ENCODE measurements at places on chromosomes 16 and 17. TPM values are rescaled to one million over a fixed set of nuclear protein-coding genes. Genes with fewer than 3 reads are reported as not detected.

GRCh38 chr17:27778183-27778582 lies 22.1 kb downstream of the NOS2 start:
- no peak overlapping the region for H3K27ac ChIP-seq
- no peak for DNase-seq
- H3K36me3 ChIP-seq, result no peaks in the 10 kb centered on the region
- H3K4me1 ChIP-seq, result peaks cover 2% of the 10 kb centered on the region

FHOD1 gene
- 70.7 TPM for total RNA-seq

ITGB4 gene
- total RNA-seq, result 5.3 TPM

- peak overlapping the region; percentile 99 for H3K4me3 ChIP-seq
- H3K27ac ChIP-seq, result peak overlapping the region; percentile 74
- H3K36me3 ChIP-seq, result peaks cover 59% of the 10 kb centered on the region
- no peak for DNase-seq
- no peaks in the 10 kb centered on the region for H3K27me3 ChIP-seq
Observed at GRCh38 chr17:16439811-16440351, 24.5 kb downstream of the TRPV2 start.

TTYH2 gene
- 3.2 TPM for total RNA-seq

GRCh38 chr17:82076785-82077591 lies 11.4 kb upstream of the DUS1L start:
- H3K36me3 ChIP-seq, result peaks cover 27% of the 10 kb centered on the region
- H3K4me1 ChIP-seq, result no peaks in the 10 kb centered on the region
- DNase-seq, result peak; percentile 79
- no peak overlapping the region for H3K27ac ChIP-seq
- no peaks in the 10 kb centered on the region for H3K27me3 ChIP-seq

GALNS gene
- total RNA-seq, result 20.3 TPM

DNA sequence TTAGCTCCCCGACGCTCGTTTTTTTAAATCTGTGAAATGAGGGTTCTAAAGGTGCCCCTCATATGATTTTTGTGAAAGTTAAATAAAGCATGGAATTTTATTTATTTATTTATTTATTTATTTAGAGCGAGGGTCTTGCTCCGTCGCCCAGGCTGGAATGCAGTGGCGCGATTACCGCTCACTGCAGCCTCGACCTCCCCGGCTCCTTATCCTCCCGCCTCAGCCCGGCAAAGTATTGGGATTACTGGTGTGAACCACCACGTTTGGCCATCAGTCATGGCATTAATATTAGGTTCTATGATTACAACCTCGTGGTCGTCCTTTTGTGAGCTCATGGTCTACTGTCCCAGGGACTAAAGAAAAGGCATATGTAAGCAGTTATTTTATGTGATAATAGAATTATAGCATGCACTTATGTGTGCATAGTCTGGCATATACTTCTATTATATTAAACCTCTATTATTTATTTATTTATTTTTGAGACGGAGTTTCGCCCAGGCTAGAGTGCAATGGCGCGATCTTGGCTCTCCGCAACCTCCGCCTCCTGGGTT lies 557 bp upstream of the LUC7L start:
- no peaks in the 10 kb centered on the region for H3K27me3 ChIP-seq
- no peak for DNase-seq
- H3K4me1 ChIP-seq, result peaks cover 3% of the 10 kb centered on the region
- peaks cover 37% of the 10 kb centered on the region for H3K36me3 ChIP-seq
- H3K27ac ChIP-seq, result no peak overlapping the region

TBC1D3C gene
- not detected for total RNA-seq

SLC5A11 gene
- total RNA-seq, result 0.22 TPM

DNA sequence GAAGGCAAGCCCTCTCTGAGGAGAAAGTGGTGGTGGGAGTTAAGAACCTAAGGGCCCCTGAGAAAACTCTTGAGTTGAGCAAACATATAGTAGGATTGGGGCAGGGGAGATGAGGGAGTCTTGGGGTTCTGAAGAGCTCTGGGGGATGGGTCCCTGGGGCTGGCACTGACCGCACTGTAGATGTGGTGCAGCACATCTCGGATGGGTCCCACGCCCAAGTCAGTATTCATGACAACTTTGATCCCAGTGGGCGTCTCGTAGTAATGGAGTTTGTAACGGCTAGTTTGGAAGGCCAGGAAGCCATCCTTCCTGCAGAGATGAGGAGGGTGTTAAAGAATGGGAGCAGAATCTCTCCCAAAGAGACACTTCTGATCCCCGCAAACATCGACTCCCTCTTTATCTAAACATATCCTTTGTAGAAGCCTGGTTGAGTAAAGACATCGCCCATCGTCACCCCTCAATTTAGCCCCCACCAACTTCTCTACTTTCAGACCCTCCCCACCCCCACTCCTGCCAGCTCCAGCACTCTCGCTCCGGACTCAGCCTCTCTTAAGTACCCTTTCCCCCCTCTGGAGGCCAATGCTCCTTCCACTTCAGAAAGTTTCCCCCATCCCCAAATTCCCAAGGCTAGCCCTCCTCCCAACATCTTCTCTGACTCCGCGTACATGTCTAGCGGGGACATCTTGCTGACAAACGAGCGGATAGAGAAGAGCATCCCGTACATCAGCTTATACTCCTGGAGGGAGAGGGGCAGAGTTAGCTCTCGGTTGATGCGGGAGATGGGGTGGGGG lies 710 bp downstream of the TRAPPC1 start:
- peaks cover 13% of the 10 kb centered on the region for H3K36me3 ChIP-seq
- H3K4me1 ChIP-seq, result no peaks in the 10 kb centered on the region
- H3K4me3 ChIP-seq, result peak overlapping the region; percentile 93

- no peak for DNase-seq
- H3K27me3 ChIP-seq, result no peaks in the 10 kb centered on the region
- no peaks in the 10 kb centered on the region for H3K4me1 ChIP-seq
- no peak overlapping the region for H3K4me3 ChIP-seq
Observed at GRCh38 chr16:55911616-55912015, 36.4 kb upstream of the CES5A start.

DNA sequence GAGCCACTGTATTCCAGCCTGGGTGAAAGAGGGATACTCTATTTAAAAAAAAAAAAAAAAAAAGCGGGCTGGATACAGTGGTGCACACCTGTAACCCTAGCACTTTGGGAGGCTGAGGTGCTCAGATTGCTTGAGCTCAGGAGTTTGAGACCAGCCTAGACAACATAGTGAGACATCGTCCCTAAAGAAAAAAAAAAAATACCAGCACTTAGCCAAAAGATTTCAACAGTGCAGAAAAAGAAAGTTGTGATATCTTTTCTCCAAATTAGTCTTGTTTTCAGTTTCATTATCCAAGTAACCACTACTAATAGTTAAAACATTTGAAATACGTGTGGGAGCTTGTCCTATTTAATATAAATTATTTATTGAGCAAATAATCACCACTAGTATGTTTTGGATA lies 48.7 kb downstream of the TENT4B start:
- H3K27ac ChIP-seq, result no peak overlapping the region
- DNase-seq, result no peak
- no peak overlapping the region for H3K4me3 ChIP-seq
- H3K4me1 ChIP-seq, result no peaks in the 10 kb centered on the region
- no peaks in the 10 kb centered on the region for H3K27me3 ChIP-seq
- H3K36me3 ChIP-seq, result peaks cover 2% of the 10 kb centered on the region

CDR2L gene
- 23.3 TPM for total RNA-seq

CD300E gene
- not detected for total RNA-seq

LITAFD gene
- total RNA-seq, result not detected

MPDU1 gene
- 76.1 TPM for total RNA-seq

MYO1D gene
- 21.4 TPM for total RNA-seq

GRCh38 chr17:33287096-33287725 lies 5.9 kb downstream of the ASIC2 start:
- no peaks in the 10 kb centered on the region for H3K36me3 ChIP-seq
- peaks cover 18% of the 10 kb centered on the region for H3K27me3 ChIP-seq
- DNase-seq, result no peak
- no peak overlapping the region for H3K4me3 ChIP-seq
- no peak overlapping the region for H3K27ac ChIP-seq
- H3K4me1 ChIP-seq, result no peaks in the 10 kb centered on the region

TBC1D26 gene
- 0.83 TPM for total RNA-seq

SPATA22 gene
- not detected for total RNA-seq

DNA sequence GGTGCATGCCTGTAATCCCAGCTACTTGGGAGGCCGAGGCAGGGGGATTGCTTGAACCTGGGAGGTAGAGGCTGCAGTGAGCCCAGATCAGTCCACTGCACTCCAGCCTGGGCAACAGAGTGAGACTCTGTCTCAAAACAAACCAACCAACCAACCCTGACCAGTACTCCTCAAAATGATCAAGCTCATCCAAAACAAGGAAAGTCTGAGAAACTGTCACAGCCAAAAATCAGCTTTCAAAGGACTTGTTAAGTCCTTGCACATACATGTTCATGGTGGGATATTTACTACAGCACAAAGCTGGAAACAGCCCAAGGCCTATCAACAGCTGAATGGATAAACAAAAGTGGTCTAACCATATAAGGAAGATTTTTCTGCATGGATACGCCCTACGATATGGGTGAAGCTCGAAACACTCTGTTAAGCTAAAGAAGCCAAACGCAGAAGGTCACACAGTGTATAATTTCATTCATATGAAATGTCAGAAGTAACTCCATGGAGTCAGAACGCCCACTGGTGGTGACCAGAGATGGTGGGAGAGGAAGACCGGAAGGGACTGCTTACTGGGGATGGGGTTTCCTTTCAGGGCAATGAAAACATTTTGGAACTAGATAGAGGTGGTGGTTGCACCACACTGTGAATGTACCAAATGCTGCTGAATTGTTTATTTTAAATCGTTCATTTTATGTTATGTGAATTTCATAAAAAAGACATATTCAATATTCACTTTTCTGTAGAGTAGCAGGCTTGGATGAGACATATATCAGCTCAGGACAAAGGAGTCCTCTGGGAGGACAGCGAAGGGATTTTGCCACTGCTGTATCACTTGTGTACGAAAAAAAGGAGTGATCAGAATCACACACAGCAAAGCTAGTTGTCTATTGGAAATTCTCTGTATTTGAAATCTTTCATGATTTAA lies 17.7 kb downstream of the CCL17 start:
- H3K27me3 ChIP-seq, result no peaks in the 10 kb centered on the region
- peak; percentile 51 for DNase-seq
- H3K4me1 ChIP-seq, result no peaks in the 10 kb centered on the region
- H3K36me3 ChIP-seq, result 0 out of 2 replicates have a peak, but pooled peaks cover 3% of the 10 kb centered on the region
- H3K4me3 ChIP-seq, result no peak overlapping the region

DNA sequence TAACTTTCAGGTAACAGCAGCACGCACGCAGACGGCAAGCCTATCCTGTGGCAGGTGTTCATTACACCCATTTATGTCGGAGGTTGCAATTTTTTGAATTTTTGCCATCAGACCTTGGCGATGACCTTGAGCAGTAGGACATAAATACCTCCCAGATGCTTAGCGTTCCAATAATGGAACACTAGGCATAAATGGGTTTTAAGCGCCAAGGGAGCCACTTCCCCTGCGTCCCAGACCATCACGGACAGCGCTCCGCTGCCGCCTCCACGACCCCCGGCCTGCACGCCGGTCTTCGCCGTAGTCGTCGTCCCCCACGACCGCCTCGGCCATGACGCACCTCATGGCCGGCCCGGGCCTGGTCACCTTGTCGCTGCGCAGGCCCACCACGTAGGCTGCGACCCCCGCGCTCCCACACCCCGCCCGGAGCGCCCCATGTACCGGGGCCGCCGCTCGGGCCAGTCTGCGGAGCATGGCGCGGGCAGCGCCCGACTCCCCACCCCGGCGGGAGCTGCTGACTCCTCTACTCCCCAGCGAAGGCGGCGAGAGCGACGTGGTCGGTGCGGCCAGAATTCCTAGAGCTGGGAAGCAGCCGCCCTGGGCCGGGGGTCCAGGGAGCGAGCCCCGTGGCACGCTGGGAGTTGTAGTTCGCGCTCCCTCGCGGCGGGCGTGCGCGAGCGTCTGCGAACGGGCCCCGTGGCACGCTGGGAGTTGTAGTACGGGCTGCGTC lies 22.7 kb downstream of the TMEM235 start:
- DNase-seq, result peak; percentile 97
- peak overlapping the region; percentile 75 for H3K4me3 ChIP-seq
- H3K36me3 ChIP-seq, result no peaks in the 10 kb centered on the region
- H3K27me3 ChIP-seq, result no peaks in the 10 kb centered on the region

HYDIN gene
- 1.7 TPM for total RNA-seq

TMEM238L gene
- not detected for total RNA-seq

GRCh38 chr16:86354641-86355513 lies 155.4 kb upstream of the FOXF1 start:
- no peak overlapping the region for H3K4me3 ChIP-seq
- no peaks in the 10 kb centered on the region for H3K27me3 ChIP-seq
- H3K36me3 ChIP-seq, result peaks cover 5% of the 10 kb centered on the region
- H3K4me1 ChIP-seq, result peaks cover 14% of the 10 kb centered on the region
- DNase-seq, result no peak

DNA sequence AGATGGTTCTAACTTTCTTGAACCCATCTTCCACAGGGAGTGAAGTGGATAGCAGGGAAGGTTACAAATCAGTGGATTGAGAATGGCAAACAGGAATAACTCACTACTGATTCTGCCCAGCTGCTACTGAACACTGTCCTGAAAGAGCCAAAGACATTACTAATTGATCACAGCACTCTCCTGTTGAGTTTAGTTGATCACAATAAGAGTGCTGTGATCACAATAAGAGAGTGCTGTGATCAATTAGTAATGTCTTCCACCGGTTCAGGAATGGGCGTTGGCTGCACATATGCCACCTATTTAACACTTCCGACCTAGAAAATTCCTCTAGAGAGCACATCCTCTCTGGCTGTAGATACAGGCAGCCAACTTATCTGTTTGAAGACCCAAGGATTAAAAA lies 11.4 kb downstream of the CFAP97D1 start:
- H3K27me3 ChIP-seq, result no peaks in the 10 kb centered on the region
- H3K4me3 ChIP-seq, result no peak overlapping the region
- no peaks in the 10 kb centered on the region for H3K36me3 ChIP-seq

DNA sequence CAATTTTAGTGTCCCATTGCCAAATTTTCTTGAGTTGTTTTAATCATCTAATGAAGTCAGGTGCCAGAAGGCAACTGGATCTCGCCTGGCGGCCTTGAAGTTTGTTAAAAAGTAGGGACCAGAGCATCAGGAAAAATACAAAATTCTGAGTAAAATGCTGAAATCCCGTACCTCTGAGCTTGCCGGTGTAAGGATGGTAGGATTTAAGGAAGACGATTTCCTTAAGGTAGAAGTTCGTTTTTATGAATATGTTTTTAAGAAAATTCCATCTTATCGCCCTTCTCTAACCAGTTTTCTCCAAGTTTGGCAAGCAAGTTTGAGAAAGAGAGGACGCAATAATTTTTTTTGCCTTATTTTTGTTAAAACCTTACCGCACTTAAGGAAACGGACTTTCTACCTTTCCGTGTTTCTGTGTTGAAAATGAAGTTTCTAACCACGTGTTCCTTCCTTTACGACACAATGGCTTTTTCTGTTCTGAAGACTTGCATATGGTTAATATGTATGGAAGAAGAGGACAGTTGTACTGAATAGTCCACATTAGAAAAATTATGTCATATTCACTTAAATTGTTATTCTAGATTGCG lies 748 bp downstream of the ATF7IP2 start:
- H3K4me3 ChIP-seq, result peak overlapping the region; percentile 90
- H3K4me1 ChIP-seq, result peaks cover 2% of the 10 kb centered on the region

DNA sequence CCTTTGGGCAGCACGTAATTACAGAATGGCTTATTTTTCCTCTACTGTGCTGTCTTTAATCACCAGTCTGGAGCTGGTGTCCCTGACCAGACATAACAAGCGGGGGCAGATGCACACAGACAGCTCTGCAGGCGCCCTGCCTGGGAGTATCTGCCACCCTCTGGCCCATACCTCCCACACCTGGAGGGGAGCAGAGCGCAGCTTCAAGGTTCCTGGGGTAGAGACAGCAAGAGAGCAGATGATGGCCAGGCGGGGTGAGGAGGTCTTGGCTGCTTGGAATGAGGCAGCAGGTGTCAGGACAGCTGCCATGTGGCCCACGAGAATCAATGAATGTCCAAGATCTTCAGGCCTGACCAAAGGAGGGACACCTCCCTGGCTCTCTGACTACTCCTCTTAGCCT lies 23.8 kb downstream of the TMEM94 start:
- no peak overlapping the region for H3K4me3 ChIP-seq
- peaks cover 11% of the 10 kb centered on the region for H3K36me3 ChIP-seq
- no peaks in the 10 kb centered on the region for H3K27me3 ChIP-seq
- no peaks in the 10 kb centered on the region for H3K4me1 ChIP-seq
- DNase-seq, result no peak
- H3K27ac ChIP-seq, result no peak overlapping the region

All from H9 (cell line).